Stimulated activated CD4-positive, alpha-beta T cell treated with anti-CD3 and anti-CD28 coated beads, Interleukin-15, amount 100 ng/mL, for 1 hour (primary cell): ENCODE measurements at places on chromosomes 3 and 15.

- no peak for DNase-seq
Observed at GRCh38 chr3:63207066-63207590, 71.0 kb upstream of the SYNPR start.

GRCh38 chr3:116601206-116601605 is 108.4 kb upstream of the TUSC7 start:
- no peak for DNase-seq

GRCh38 chr15:71131601-71132362 is 16.5 kb downstream of the THSD4 start:
- DNase-seq: no peak

DNA sequence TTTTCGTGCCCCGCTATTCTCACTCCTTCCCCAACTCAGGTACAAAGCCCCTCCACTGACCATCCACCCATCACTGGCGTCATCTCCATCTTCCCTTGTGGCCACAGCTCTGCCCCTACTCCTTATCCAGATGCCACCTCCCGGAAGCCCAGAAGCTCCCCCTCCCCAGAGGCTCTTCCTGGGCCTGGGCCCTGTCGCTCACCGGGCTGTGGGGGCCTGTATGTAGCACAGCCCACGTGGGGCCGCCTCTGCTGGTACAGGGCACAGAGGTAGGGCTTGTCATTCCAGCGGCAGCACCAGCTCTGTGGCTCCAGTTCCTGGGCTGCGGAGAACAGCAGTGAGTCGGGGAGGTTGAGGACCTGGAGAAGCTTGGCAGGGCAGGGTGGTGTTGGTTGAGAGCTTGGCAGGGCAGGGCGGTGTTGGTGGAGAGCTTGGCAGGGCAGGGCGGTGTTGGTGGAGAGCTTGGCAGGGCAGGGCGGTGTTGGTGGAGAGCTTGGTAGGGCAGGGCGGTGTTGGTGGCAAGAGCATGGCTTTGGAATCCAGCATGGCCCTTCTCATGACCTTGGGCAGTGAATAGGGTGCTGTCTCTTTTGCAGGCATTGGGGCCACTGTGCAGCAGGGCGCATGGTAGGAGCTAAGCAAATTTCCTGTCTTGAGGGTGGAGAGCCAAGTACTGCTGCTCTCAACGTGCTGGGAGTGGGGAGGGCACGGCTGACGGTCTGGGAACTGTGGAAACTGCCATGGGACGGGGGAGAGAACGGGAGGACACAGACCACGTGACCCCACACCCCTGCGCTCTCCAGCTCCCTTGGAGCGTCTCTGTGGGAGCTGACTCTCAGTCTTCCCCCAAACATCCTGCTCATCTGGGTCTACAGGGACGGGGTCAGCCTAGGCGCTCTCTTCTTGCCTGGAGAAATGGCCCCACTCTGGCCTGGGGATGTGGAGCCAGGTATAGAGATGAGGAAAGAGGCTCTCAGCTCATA is 43.4 kb downstream of the MUC20 start:
- no peak for DNase-seq

DNA sequence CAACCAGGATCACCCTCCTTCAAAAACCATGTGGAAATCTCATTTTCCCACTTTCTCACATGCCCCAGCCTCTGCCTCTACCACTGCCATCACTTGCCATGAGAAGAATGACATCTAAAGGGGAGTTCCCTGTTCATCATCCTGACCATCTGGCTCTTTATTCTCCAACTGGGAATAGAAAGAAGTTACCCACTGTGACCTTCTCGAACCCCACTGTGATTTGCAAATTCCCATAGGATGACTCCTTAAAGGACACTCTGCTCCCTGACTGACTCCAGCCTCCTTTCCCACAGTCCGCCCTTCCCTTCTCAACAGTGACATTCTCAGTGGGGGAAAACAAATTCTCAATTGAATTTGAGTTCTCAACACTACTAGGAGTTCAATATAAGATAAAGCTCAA is 440.5 kb downstream of the NR2F2 start:
- DNase-seq: no peak

- no peak for DNase-seq
Observed at GRCh38 chr3:17372362-17373210, 369.8 kb downstream of the TBC1D5 start.

- DNase-seq: no peak
Observed at GRCh38 chr3:15708882-15709677, 88.7 kb downstream of the ANKRD28 start.

DNA sequence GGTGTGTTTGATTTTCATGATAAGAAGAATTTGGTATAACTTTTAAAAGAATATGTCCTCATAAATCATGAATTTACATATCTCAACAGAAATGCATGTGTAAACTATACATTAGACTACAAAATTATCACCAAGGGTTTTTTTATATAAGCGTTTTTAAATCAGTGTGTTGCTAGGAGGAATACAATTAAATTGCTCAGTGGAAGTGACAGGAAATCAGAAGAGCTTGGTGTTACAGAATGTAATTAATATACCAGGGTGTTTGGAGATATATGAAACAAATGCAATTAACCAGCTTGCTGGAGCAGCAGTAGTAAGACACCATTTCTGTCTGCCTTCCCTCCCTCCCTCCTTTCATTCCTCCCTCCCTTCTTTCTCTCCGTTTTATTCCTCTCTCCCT is 2.4 kb downstream of the ROBO2 start:
- DNase-seq: no peak

DNA sequence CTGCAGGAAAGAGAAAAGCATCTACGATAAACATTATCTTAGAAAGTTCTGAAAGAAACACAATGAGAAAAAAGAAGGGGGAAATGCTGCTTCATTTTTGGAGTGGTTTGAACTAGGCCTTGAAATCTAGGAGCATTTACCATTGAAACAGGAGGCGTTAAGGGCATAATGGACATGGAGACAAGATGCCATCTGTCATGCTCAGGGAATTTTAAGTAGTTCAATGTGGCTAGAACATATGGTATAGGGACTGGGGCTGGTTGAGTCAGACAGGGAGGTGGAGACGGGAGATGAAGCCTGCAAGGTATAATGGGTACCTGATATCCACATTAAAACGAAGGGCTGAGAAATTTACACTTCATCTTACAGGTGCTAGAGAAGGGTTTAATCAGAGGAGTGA is 10.4 kb upstream of the PLAAT1 start:
- DNase-seq: no peak

DNA sequence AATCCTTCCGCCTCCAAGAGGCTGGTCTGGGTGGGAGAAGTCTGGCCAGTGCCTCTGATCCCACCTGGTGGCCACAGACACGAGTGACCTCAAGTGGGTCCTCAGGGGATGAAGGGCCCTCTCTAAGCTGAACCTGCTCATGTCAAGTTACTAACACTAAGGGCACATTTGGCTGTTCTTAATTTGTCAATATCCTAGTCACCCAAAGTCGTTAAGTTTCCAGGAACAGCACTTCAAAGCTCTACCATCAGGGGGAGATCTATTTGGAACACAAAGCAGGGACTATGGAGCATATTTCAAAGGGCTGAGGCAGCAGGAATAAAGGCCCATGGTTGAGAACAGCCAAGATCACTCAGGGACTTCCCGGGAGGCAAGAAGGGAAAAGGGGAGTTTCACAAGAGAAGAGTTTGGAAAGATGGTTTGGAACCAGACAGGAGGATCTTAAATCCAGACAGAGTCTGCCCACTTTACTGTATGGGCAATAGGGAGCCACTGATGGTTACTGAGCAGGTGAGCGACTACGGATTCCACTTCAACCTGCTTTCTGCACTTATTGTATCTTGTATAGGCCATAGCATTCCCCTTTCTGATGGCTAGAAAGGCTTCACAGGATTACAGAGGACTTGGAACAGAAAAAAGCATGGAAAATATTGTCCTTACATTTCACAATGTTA is 13.7 kb downstream of the OXTR start:
- no peak for DNase-seq

DNA sequence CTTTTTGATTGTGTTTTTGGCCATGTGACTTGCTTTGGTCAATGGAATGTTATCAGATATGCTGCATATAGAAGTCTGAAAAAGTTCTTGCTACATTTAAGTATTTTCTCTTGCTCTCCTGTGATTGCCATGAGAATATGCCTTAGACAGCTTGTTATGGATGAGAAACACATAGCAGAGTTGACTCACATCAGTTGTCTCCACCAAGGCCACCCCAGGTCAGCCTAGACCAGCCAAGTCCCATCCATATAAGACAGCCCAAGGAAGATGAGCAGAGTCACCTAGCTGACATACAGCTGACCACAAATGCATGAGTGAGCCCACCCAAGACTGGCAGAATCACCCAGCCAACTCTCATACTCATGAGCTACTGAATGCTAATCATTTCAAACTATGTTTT is 153.0 kb downstream of the THRB start:
- DNase-seq: no peak

- DNase-seq: no peak
Observed at GRCh38 chr3:147945968-147946519, 536.9 kb downstream of the ZIC1 start.

DNA sequence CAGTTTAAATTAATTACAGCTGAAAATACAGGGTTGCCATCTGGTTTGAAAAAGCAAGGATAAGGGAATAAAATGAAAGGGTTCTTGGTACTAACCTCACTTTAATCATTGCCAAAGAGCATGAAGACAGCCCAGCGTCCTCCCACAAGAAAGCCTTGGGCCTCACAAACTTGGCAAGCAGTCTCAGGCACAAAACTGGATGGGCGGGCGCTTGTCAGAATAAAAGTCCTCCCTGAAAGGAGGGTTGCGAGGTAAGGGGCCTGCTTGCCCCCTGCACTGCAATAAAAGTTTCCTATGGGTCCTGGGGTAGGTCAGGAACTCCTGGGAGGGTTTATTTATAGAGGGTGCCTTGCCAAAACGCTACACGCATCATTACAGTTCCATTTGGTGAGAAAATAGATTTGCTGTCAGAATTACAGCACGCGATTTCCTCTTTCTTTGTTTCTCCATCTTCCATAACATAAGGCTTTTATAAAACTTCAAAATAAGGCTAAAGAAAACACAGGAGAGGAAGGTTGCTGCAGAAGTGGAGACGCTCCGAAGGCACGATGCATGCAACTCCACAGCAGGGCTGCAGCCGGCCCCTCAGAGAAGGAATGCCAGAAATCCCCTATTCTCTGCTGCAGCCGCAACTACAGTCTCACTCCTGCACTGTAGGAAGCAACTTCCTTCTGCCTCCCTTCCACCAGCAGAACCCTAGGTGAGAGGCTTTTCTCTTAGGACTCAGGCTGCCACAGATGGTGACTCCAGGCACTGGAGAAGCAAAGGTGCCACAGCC is 61.3 kb downstream of the VGLL4 start:
- DNase-seq: no peak

DNA sequence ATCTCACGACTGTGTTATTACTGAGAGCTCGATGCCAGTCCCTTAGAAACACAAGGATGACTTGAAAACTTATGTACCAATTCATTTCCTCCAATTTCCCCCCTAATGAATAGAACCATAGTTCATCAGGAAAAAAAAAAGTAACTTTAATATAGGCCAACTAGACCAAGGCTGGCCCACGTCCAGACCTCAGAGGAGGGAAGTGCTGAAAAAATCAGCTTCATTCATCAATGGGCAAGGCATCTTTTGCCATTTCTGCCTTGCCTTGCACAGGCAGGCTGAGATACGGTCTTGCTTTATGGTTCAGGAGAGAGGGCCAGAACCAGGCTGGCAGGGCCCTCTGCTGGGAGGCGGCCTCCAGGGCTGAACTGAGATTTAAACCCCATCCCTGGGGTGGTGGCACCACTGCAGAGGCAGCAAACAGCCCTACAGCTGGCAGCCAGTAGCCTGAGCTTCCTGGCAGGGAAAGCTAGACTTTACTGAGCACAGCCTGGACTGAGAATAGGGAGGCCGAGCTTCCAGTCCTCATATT is 104.1 kb upstream of the TNFAIP8L3 start:
- DNase-seq: no peak

- no peak for DNase-seq
Observed at GRCh38 chr3:113847664-113848461, 9.3 kb downstream of the GRAMD1C start.

DNA sequence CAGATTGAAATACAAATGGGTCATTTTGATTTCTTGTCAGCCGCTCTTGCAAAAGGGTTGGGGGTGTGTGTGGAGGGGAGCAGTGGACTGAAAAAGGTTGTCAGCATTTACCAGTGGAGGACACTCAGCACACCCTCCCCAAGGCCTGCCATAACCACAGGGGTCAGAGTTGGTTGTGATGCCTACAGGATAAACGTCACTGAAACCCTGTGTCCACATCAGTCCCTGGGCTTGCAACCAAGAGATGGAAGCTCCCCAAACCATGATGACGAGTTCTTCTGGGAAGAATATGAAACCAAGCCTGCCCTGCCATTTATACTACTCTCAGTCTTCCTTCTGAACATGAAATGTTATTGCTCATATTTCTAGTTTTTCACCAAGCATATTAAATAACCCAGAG is 54.0 kb upstream of the UMPS start:
- no peak for DNase-seq

- no peak for DNase-seq
Observed at GRCh38 chr3:100319951-100320350, 14.6 kb upstream of the NIT2 start.

- DNase-seq: no peak
Observed at GRCh38 chr3:125406070-125406469, 30.9 kb upstream of the ZNF148 start.

DNA sequence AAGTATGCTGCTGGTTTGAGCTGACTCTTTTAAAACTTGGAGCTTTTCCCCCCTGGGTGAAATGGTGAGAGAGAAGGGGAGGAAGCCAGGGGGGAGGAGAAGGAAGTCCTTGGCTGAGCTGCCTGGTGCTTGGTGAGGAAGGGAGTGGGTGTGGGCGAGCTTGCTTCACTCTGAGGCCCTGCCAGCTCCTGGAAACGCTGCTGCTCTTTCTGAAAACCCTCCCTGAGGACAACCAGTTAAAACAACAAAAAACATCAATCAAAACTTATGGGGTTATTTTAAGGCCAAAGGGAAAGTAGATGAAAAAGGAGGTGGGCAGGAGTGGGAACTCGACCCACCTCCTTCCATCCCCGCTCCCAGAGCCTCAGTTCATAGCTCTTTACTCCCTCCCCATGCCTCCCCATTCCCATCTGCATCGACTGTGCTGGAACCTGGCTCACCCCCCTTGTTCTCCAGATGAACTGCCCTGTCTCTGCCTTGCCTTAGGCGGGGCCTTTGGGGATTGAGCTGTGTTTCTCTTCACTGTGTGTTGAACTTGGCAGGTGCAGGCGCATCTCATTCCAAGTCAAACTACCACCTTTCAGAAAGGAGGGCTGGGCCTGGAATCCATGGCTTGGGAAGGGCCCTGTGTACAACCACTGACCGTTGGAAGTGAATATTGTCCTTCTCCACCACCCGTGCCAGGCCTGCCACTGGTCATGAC is 166.1 kb downstream of the ZNF621 start:
- no peak for DNase-seq
